ENCODE measurements at places on chromosomes 2 and 18. TPM values are rescaled to one million over a fixed set of nuclear protein-coding genes. Genes with fewer than 3 reads are reported as not detected.

The PPP1R1C gene
- 3.5 TPM for polyA plus RNA-seq

The OSGEPL1 gene
- 18.3 TPM for polyA plus RNA-seq

The DPP10 gene
- polyA plus RNA-seq: 14.1 TPM

The C2orf72 gene
- 4.7 TPM for polyA plus RNA-seq

The CDH2 gene
- polyA plus RNA-seq: 79.6 TPM

The C2orf80 gene
- polyA plus RNA-seq: 0.33 TPM

The UGT1A5 gene
- polyA plus RNA-seq: not detected

The ALPP gene
- 0.09 TPM for polyA plus RNA-seq

The ABCG8 gene
- 1.0 TPM for polyA plus RNA-seq

The DOK1 gene
- 9.7 TPM for polyA plus RNA-seq
